NCI-H2029 treated with DMSO at 0.1 percent for 48 hours (cell line): ENCODE measurements at places on chromosomes 13 and 19.

GRCh38 chr19:18013210-18014111, 5.5 kb downstream of the ARRDC2 start:
- no peak for DNase-seq

DNA sequence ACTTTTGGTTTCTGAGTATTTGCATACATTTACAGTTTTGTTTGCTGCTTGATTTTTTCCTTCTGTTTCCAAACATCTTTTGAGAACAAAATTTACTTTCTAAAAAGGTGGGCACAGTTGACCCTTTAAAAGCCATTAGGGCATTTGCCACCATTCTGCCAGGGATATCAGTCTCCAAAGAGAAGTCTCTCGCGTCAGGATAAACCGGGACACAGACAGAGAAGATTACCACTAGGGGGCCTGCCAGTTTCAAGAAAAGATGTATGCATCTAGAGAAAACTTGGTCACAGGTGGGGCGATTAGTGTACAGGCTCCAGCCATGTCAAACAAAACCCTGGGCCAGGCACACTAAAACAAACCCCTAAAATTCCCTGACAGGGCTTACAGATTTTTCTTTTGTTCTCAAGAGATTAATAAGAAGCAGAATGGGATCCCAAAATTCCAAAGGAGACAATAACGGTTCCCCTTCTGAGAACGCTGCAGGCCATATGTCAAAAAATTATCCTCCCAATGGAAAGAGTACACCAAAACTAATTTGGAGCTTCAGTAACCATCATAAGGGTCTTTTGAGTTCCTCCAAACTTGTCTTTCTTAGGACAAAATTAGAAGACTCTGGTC, 10.7 kb upstream of the PABPC3 start:
- no peak for DNase-seq

DNA sequence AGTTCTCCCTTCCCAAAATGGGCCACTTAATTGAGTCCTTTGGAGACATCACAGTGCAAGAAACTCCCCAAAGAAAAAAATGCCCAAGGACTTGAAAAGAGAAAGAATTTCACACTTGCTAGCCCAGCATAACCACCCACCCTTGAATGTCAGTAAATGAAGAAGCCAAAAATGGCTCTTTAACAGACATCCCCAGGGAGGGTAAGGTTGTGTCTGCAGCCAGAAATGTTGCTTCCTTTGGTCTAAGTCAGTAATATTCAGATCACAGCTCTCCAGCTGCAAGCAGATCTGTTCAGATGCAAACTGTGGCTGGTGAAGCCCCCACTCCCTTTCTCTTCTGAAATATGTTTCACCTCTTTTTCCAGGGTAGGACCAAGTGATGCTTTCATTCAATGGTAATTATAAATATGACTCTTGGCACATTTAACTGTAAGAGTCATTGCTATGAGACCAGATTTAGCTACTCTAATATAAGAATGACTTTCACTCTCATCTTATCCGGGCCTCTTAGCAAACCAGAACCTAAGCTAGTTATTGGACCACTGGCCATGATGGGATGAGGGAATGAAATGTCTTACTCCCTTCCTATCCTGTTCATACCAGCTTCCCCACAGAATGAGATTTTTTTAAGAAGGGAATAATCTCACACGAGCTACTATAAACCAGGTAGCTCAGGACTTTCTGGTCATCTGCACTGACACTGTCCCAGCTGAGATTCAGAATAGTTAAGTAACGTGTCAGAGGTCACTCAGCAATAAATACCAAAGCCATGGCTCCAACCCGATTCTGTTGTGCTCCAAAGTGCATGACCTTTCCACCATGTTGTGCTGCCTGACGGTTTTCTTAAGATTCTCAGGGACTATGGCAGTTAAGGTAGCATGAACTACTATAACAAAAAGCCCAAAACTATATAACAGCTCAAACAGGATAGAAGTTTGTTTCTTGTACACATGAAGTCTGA, 234.1 kb downstream of the FOXO1 start:
- no peak for DNase-seq

DNA sequence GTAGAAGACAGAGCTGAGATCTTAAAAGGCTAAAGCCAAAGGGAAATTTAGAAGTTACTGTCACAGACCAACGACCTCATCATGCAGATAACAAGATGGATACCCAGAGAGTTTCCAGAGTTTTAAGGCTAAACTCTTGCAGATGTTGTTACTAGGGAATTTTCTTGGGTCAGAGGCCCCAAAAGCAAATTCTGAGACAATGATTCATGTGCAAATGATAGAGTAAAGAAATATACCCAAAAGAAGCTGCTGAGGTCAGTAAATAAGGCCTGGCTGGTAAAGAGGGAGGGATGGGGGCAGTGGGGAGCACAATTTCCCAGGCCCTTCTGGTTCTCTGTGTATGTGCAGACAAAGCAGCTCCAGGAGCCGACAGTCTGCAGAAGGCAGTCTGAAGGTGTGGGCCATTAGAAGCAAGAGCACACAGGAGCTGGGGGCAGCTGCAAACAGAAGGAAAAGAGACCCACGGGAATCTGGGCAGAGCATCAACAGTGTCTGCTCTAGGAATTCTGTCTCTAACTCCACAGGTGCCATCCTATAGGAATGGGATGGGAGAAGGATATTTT, 330.8 kb downstream of the TBC1D4 start:
- DNase-seq, result no peak

GRCh38 chr19:43444531-43445287, 20.7 kb downstream of the LYPD3 start:
- DNase-seq, result no peak

DNA sequence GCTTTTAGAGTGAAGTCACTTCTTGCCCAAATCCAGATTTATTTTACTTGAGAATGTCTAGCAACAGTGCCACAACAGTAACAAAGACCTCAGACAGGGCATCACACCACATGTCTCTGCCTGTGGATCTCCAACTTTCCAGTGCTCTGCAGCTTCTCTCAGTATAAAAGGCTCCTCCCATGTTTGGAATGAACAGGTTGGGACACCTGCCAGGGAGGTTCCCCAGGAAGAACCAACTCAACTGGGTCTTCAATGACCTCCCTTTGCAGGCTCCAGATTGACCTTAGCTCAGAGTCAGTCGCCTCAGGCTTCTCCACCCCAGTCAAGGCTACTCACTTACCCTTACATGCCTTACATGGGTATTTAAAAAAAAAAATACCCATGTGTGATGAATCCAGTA, 3.4 kb downstream of the ZNF823 start:
- no peak for DNase-seq

- no peak for DNase-seq
These were observed 1070.7 kb downstream of the UQCRFS1 start for GRCh38 chr19:28142258-28142657.

DNA sequence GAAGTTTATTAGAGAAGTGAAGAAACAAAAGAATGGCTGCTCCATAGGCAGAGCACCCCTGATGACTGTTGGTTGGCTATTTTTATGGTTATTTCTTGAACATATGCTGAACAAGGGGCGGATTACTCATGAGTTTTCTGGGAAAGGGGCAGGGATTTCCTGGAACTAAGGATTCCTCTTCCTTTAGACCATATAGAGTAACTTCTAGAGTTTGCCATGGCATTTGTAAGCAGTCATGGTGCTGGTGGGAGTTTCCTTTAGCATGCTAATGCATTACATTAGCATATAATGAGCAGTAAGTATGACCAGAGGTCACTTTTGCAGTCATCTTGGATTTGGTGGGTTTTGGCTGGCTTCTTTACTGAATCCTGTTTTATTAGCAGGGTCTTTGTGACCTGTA, 38.7 kb upstream of the PCDH8 start:
- no peak for DNase-seq

GRCh38 chr19:41328842-41329225, 18.9 kb downstream of the CCDC97 start:
- no peak for DNase-seq

GRCh38 chr13:22175241-22175640, 504.4 kb downstream of the FGF9 start:
- no peak for DNase-seq

- no peak for DNase-seq
These were observed at the start of gene PNMA8B for GRCh38 chr19:46495786-46496099. PNMA8B (minus strand) TSS chr19:46495867; CDS start chr19:46495465, 402 bp downstream.

DNA sequence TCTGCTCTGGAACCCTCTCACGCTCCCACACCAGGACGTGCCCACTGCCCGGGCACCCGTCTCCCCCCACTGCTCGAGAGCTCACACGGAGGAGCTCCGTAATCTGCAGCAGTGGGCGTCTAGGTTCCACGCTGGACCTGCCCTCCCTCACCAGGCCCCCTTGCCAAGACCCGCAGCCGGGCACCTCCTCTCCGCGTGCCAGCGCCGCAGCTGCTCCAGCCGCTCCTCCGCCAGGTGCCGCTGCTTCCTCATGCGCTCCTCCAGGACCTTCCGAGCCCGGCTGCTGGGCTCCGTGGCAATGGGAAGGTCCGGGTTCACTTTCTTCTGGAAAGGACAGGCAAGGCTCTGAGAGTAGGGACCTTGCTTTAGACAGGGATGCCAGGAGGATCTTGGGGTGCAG, 35.0 kb upstream of the MATK start:
- DNase-seq, result no peak

DNA sequence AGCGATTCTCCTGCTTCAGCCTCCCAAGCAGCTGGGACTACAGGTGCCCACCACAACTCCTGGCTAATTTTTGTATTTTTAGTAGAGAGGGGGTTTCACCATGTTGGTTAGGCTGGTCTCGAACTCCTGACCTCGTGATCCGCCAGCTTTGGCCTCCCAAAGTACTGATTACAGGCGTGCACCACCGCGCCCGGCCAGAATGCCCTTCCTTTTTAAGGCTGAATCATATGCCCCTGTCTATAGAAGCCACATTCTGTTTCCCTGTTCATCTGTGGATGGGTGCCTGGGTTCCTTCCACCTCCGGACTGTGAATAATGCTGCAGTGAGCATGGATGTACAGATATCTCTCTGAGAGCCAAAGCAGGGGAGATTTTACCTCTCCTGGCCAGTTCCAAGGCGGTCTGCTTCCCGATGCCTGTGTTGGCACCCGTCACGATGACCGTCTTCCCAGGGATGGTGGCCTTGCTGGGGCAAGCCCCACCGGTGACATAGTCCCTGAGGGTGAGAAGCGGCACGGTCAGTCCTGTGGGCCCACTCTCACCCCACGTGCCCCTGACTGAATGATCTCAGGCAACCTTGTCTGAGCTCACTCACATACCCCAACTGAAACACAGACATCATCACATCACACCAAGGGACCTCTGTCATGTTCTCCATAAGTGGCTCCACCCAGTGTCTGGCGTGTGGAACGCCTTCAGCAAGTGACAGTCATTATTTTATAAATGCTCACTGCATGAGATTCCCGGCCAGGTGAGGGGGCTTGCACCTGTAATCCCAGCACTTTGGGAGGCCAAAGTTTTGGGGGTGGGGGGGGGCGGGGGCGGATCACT, 4.0 kb downstream of the RDH13 start:
- no peak for DNase-seq

- no peak for DNase-seq
These were observed 127.0 kb upstream of the IPO5 start for GRCh38 chr13:97826421-97827012.

GRCh38 chr13:107743983-107744382, 471.4 kb downstream of the LIG4 start:
- DNase-seq, result no peak

DNA sequence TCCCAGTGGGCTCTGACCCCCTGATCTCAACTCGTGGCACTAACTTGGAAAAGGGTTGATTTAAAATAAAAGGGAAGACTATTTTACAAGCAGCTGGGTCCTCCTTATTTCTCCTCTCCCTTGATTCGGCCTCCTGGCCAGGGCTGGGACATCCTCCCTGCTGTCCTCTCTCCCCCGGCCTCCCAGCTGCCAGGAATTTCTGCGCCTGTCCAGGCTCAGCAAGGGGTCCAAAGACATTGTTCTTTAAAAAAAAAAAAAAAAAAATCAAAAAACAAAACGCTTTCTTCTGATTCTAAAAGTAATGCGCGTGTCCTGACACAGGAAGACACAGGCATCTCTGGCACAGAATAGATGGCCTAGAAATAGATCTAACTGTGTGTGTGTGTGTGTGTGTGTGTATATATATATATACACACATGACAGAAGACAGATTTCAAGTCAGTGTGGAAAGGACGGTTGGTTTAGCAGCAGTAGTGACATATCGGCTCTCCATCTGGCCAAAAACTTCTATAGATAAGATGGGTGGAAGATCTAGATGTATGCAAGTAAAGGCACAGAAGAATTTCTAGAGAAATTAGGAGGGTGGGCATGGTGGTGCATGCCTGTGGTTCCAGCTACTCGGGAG, 12.3 kb upstream of the LENG8 start:
- DNase-seq, result no peak

DNA sequence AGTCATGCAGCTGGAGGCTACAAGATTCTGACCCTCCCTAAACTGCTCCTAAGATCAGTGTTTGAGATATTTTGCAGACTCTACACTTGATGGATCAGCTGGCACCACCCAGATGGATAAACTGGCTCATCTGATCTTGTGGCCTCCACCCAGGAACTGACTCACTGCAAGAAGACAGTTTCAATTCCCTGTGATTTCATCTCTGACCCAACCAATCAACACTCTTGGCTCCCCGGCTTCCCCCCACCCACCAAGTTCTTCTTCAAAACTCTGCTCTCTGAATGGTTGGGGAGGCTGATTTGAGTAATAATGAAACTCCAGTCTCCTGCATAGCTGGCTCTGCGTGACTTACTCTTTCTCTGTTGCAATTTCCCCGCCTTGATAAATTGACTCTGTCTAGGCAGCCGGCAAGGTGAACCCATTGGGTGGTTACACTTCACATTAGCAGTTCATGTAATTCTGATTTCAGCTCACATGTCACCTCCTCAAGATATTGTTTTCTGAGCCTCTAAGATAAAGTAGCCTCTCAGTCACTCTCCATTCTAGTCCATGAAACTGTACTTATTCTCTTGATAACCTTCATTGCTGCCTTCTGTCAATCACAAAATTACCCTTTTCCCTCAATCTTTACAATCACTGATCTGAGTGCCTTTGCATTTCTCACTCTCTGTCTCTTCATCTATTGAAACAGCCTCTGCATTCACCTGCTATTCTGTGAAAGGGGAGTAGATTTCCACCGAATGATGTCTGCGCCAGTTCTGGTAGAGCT, 9.9 kb upstream of the FPR3 start:
- no peak for DNase-seq

- no peak for DNase-seq
These were observed 25.8 kb upstream of the MBNL2 start for GRCh38 chr13:97196340-97196739.

DNA sequence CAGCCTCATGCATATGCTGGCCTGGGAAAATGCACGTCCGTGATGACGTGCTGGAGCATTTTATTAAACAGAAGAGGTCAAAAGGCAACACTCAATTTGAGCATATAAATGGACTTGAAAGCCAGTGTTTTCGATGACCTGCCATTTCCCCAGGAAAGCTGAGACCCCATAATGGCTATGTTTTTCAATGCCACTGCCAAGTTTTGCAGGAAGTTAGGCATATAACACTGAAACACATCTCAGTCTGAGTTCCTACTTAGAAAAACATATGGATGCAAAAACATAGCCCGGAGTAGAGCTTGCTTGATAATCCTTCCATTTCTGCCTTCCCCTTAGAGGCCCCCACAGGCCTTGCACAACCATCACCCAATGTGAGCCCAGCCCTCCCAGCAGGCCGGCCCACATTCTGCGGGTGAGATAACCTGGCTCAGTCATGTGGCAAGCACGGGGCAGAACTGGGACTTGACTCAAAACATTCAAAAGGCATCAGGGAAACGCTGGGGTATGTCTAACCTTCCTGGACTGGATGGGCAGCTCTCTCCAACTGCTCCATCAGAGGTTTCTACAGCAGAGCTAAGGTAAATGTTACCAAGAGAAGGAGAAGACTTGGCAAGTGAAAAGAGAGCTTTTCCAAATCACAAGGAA, 24.9 kb downstream of the EPS15L1 start:
- no peak for DNase-seq

- DNase-seq, result no peak
These were observed 555 bp downstream of the SCAF1 start for GRCh38 chr19:49642492-49643035.

GRCh38 chr19:16420781-16421386, 50.9 kb downstream of the EPS15L1 start:
- no peak for DNase-seq
